Activated CD8-positive, alpha-beta memory T cell treated with anti-CD3 and anti-CD28 coated beads, Interleukin-2, amount 50 U/mL, for 4 hours (primary cell): ENCODE measurements at places on chromosomes 6 and 20.

GRCh38 chr20:4918473-4918872 is 82.8 kb downstream of the SLC23A2 start:
- DNase-seq, result no peak

DNA sequence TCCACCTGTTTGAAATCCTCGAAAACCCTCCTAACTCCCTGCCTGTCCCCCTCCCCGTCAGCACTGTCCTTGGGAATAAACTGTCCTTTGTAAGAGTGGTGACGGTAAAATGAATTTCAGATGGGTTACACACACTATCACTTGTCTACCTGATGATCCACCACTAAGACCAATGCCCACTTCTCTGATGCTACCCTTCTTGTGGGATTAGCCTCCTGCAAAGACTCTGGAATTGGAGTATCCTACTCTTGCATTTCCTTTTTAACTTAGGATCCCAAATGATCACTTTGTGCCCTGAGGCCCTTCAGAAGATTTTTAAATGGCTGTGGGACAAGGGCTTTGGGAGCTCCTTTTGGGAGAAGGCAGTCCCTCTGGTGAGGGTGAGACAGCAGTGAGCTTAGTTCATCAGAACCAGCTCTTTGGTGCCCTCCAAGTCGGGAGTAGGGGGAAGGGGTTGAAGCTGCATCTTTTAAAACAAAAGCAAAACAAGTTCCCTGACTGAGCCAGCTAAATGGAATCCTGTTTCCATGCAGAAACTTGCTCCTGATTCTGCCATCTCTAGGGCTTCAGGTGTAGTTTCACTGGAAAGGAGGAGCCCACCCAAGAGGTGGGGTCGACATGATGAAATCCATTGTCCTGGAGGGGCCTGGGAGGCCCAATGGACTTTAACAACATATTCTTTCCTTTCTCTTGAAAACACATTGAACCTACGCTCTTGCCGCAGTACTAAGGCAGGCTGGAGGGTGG is 86.5 kb downstream of the ASXL1 start:
- no peak for DNase-seq

DNA sequence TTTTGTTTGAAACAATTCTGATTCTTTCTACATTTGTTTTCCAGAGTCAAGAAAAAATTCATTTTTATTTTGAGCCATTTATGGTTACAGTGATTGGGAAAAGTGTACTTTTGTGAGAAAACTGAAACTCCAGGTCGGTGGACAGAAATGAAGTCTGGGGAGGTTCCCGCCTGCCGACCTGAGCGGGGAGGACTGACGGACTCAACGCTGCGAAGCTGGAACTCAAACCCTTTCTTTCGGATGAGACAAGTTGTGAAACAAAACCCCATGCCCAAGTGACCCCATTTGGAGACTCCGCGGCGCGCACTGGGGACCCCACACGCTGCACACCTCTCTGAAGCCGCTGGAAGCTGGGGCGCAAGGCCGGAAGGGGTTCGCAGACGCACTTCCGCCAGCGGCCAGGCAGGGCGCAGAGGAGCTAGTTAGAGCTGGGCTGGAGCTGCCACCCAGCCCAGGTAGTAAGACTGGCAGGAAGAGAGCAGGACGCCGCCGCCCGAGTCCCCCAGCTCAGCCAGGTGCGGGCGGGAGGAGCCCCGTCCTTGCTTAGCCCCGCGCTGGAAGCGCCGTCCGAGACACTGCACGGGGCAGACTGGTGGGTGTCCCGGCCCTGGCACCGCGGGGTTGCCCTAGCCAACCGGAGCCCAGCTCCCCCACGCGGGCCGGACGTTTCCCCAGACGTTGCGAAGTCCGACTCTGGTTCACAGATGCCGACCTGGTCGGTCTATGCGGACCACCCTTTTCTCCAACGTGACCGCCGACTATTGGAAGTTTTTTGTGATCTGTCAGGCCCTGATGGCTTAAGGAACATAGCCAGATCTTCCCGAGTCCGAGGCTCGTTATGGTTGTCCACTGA is 19.8 kb upstream of the ZSCAN16 start:
- peak; percentile 84 for DNase-seq

DNA sequence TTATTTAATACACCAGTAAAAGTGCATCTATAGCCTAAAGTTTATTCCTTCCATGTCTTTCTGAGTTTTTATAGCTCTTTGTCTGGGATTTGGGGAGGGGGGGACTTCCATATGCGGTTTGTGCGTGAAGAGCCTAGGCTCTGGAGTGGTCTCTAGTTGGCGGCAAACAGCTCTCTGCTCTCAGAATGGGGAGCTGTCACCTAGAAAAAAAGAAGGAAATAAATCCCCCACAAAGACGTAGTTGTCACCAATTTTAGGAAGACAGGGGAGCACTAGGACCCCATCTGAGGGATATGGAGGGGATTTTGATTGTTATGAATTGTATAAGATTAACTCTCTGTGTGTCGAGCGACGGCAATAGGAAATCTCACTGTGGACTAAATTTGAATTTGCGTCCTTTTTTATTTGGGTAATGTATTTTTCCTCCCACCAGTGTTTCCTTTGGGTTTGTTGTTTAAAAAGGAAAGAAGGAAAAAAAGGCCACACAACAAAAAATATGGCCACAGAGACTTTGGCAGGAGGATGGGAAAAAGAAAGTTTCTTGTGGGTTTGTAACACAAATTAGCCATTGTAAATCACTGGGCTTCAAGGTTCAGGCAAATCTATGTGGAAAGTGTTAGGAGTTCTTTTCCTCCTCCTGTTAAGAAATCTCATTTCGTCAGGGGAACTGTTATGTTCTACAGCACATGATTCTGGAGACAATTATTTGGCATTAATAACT is 7.4 kb downstream of the POU3F2 start:
- no peak for DNase-seq

DNA sequence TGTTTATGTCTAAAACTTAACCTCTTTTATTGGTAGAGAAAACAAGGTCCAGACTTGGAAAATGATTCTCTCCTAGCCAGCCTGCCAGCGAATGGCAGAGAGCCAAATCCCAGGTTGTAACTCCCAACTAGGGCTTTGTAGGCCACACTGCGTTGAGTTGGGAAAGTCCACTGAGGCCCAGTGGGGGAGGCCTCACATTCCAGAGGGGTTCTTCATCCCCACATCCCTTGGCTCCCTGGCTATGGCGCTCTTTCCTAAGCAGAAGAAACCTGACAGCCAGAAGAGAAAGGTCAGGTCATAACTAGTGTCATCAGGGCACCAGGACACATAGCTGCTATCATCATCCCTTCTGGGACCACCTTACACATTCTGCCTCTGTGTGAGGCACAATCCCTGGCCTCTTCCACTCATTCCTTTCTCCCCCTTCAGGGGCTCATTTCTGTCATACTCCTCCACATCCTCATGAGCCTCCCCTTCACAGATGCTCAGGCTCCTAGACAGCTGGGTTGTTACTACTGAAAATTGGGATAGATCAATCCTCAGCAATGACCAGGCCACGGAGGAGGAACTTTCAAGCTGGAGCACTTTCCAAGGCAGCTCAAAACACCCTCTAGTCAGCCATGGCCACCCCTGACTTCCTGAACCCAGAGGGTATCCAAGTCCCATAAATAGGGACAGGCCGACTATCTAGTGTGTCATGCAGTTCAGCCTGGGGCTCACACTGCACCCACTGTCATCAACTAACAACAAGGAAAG is 48.6 kb downstream of the TCP11 start:
- DNase-seq, result no peak

- no peak for DNase-seq
Measured at GRCh38 chr6:157158897-157159296, 164.4 kb downstream of the TMEM242 start.

GRCh38 chr20:44495802-44496481 is 20.3 kb downstream of the TTPAL start:
- no peak for DNase-seq

GRCh38 chr20:59820204-59821041 is 113.0 kb downstream of the SYCP2 start:
- no peak for DNase-seq

- DNase-seq, result no peak
Measured at GRCh38 chr6:27303613-27304272, 8.3 kb downstream of the POM121L2 start.

- no peak for DNase-seq
Measured at GRCh38 chr6:100171533-100172321, 177.7 kb upstream of the MCHR2 start.

DNA sequence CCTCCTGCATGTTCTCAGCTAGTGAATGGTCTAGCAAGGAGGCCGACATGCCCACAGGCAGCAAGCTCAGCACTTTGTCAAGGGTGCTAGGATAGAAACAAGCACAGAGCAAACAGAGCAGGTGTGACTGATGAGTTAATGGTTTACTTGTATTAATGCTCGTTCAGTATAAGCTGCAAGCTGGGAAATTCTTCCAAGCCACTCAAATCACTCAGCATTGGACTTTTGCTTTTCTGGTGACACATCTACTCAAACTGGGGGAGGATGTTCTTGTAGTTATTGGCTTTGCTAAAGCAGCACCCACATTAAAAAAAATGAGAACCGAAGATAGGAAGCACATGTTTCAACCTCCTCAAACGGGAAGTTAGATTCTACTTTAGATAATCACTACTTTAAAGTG is 43.1 kb upstream of the NEDD9 start:
- no peak for DNase-seq

DNA sequence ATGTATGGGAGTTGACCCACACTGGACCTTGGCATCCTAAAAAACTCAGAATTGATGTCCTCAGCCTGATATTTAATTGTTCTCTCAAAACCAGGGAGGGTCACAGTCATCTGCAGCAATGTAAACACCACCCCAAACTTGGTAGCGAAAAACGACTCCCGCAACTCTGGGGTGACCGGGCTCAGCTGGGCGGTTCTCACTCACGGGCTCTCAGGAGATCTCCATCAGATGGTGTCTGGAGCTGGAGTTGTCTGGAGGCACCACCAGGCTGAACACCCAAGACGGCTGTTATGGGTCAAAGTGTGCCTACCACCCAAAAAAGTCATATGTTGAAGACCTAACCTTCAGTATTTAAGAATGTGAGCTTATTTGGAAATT is 50.9 kb upstream of the NXT1 start:
- DNase-seq, result no peak

DNA sequence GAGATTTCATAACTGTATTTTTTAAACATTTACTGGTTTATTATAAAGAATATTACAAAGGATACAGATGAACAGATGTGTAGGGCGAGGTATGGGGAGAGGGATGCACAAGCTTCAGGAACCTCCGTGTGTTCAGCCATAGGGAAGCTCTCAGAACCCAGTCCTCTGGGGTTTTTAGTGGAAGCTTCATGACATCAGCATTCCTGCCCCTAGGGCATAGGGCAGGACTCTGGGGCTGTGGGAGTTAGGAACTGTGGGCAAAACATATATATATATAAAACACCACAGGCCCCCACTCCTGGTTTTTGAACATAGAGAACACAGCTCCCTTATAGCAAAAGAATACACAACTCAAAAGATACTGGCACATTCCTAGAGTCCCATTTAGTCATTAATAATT is 21.9 kb downstream of the EFCAB8 start:
- DNase-seq, result no peak

- DNase-seq, result no peak
Measured at GRCh38 chr6:75349262-75349984, 64.8 kb upstream of the TMEM30A start.

DNA sequence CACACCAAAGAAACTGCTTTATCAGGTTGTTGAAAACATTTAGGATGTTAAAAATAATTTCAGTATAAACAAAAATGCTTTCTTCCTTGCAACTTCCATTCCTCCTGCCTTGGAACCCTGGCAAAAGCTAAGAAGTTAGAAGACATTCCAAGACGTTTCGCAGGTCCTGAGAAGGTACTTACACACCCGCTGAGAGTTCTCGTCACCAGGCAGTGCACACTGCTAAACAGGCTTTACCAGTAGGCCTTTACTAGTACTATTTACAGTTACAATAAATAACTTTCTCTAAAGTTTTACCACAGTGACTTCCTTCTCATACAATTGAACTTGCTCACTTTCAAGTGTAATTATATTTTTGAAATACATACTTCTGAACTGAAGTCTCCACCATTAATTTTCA is 81.4 kb upstream of the RPS6KA2 start:
- no peak for DNase-seq

DNA sequence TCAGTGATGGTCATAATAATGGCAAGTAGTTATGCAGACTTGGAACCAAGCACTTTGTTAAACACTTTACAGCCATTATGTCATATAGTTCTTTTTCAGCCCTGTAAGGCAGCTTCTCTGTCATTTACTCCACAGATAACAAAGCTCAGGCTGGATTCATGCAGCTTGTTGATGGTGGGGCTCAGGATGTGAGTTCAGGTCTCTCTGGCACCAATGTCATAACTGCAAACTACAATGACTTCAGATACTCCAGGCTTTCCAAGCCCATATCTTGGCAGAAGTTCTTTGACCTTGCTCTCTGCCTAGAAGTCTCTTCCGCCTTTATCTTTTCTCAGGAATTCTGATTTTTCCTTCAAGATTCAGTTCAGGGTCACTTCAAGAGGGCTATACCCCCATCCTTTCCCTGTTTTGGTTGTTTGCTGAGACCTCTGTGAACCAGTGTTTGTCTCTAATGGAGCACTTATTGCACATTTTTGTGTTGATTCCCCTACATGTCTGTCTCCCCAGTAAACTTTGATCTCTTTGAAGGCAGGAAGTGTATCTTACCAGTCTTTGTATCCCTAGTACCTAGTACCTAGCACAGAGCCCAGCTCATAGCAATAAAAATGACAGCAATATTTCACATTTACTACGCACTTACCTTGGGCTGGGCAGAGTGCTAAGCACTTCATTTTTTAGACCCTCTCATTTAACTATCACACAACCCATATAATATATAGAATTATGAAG is 19.7 kb upstream of the EFHC1 start:
- DNase-seq, result no peak

DNA sequence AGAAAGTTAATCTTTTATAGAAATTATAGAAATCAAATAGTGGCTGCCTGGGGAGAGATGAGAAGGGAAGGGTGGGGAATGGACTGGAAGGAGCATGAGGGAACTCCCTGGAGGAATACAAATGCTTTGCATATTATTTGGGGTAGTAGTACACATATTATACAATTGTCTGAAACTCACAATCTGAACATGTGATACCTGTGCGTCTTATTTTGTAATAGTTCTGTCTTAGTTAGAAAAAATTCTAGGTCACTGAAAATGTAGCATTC is 30.7 kb upstream of the SPTLC3 start:
- DNase-seq, result no peak

DNA sequence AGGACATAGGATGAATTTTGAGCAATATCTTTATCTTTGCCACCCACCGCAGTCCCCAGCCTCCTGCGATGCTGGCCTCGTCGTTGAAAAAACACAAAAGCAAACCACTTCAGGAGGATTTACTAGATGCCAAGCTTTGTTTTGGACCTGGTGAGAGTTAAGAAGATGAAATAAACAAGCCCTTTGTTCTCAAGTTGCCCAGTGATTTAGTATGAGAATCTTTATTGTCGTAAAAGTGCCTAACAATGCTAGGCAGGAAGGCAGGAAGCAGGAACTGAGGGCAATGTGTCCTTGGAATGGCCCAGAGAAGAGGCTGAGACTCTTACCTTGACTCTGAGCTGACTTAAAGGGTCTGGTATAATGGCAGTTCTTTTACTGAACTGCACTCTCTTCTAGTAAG is 116.0 kb downstream of the TRMT11 start:
- no peak for DNase-seq

DNA sequence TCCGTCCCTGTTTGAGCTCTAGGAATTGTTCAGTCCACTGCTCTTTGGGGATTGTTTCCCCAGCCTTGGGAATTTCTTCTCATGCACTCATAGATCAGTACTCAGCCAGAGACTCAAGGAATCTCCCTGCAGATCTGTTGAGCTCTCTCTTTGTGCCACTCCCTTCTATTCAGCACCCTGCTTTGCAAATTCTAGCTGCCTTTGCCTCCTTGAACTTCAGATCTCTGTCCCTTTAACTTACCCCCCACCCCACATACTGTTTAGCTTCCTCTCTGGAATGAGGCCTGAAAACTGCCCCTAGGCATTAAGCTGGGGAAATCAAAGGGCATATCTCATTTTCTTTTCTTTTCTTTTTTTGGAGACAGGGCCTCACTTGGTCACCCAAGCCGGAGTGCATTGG is 30.5 kb downstream of the QRSL1 start:
- DNase-seq, result no peak
